NCI-H187 (cell line): ENCODE measurements at places on chromosomes 16 and 17.
A peak's percentile ranks its signal among the peaks of the same experiment; 100 is the strongest.

GRCh38 chr17:42422958-42423712, at the start of gene CAVIN1:
CAVIN1 (minus strand) TSS chr17:42423256; CDS start chr17:42423097, 159 bp downstream.
- DNase-seq: no peak

GRCh38 chr17:68598545-68598961, 2.6 kb downstream of the FAM20A start:
- DNase-seq: no peak

- no peak for DNase-seq
Observed at GRCh38 chr17:1515640-1516387, 598 bp downstream of the INPP5K start.

DNA sequence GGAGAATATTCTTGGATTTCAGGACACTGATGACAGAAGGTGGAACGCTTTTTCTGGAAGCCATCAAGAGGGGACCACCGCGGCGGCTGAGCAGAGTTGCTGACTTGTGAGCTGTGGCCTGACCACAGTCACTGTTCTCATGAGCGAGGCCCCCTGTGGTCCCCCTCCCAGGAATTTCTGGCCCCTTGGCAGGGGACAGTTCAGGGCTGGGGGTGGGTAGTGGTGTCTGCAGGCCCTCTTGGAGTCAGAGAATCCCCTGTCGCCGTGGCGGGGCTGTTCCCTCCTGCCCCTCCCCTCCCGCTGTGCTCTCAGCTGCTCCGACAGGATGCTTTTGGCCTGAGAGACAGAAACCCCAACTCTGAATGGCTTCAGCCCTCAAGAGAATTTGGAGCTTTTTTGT, 292.0 kb downstream of the SEC14L1 start:
- no peak for DNase-seq

DNA sequence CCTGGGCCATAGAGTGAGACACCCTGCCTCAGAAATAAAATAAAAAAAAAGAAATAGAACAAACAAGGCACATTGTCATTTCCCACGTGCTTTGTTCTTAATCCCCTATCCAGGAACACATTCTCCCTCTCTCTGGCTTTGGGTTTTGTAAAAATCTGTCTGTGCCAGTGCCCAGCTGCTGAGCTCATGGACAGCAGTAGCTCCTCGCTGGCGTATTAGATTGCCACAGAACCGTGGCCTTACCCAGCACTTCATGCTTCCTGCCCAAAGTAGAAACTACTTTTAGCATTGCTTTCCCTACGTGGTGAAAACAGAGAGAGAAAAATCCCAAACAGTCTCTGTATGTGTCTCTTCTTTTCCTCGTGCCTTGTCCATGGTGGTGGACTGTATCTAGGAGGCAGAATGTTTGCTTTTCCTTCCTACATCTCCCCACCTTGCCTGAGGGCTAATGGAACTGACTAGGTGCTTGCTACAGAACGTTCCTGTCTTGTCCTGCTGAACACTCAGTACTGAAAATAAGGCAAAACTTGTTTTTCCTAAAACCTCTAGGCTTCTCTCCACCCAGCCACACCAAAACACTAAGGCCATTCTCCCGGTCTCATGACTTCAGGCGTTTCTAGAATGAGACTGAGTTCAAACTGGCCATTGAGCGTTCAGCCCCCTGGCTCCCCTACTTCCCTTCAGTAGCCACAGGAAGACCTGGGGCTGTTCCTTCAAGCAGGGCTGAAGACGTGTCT, 26.1 kb downstream of the MNT start:
- no peak for DNase-seq

DNA sequence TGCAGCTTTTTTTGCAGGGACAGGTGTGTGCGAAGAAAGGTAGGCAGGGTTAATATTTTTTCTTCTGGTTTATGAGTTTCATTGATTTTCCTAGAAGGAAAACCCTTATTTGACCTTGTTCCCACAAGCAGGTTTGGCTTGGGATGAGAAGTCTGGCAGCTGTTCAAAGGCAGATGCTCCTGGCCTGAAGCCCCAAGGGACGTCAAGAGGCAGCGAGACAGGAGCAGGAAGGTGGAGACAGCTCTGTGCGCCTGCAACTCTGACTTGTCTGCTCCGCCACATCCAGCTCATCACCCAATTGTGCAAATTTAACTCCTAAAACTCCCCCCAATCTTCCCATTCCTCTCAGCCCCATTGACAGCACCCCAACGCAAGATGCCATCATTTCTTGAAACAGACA, 136.8 kb upstream of the XYLT1 start:
- peak; percentile 49 for DNase-seq

GRCh38 chr17:46176975-46177374, 16.3 kb downstream of the KANSL1 start:
- DNase-seq: no peak

- no peak for DNase-seq
Observed at GRCh38 chr17:33927732-33928133, 327.4 kb upstream of the CCL2 start.

DNA sequence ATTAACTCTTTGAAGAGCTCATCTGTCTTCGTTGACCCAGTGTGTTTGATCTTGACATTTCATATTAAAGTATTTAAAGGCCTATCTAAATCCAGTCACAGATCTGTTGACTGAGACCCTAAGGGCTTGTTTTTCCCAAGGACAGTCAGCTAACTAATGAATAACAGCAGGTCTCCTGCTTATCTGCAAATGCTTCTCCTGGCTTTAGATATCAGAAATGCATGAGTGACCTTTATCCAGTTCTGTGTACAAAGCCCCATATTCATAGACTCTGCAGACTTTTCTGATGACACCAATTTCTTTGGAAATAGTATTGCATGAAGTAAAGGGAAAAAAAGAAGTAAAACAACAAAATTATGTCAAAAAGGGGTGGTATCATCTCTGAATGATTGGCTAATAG, 70.3 kb downstream of the YPEL2 start:
- no peak for DNase-seq

- no peak for DNase-seq
Observed at GRCh38 chr17:18141210-18141803, 32.8 kb downstream of the MYO15A start.

DNA sequence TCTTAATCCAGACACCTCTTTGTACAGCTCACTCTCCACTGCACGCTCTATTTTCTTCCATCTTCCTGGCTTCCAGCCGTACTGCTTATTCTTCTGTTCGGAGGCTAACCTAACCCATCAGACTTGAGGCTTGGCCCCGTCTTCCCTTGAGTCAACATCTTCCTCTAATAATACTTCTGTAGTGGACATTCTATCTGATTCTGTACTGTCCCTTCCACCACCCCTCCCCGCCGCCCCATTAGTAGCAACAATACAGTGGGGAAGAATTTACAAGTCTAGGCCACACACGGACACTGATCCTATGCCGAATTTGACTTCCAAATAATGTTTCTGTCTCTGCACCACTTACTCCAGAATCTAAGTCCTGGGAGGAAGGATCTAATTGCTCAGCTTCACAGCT, 86.0 kb upstream of the TNRC6A start:
- no peak for DNase-seq

DNA sequence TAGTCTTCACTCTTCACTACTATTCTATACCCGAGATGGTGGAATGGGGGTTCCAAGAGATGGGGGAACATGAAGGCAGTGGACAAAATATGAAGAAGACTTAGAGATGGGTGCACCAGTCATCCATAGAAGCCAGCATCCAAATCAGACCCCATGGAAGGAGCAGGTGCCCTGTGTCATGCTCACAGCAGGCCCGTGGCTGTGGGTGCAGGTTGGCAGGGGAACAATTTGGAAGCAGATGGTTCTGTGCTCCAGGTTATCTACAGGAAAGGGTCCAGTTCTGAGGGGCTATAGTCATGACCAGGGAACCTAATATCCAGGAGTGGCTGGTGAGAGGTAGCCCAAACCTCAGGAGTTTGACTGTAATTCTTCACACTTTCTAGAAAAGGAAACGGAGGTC, 9.6 kb upstream of the LPCAT2 start:
- DNase-seq: no peak

DNA sequence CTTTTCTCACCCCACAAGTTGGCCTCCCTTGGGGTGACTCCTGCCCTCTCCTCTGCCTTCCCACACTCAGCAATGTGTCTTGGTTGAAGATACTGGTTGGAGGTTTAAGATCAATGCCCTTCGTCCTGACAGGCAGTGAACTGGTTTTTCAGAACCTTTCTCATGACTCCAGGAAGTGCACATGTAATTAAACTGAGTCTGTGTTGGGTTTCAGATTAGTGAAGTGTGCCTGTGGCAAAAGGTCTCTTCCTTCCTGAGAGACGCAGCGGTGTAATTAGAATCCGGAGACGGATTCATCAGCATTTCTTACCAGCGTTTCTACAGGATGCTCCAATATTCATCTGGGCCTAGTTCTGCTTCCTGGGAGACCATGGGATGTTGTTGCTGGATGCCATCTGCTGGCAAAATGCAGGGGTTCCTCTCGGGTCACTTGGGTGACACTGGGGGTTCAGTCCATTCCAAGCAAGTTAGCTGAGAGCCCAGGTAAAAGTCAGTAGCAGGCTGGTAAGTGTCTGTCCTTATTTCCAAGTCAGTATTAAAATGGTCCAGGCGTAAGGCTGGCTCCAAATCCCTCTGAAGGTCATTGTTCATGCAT, 233.3 kb downstream of the XYLT1 start:
- no peak for DNase-seq

GRCh38 chr17:17321356-17322025, 18.3 kb downstream of the NT5M start:
- DNase-seq: no peak

DNA sequence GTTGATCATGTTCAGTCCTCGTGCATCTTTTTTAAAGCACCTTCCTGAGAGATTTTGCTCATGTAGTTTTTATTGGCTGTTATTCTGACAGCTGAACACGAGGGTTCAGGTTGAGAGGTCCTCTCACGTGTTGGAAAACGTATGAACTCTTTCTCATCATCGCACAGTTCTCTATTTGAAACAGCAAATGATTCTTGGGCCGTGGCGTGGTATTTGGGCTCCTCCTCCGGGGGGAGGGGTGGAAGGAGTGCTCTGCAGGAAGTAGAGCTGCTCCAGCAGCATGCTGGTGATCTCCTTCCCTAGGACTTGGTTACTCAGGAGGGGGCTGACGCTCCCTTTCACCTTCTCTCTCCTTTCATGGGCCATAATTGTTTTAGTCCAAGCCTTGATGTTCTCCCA, 70.4 kb downstream of the KSR1 start:
- DNase-seq: no peak

DNA sequence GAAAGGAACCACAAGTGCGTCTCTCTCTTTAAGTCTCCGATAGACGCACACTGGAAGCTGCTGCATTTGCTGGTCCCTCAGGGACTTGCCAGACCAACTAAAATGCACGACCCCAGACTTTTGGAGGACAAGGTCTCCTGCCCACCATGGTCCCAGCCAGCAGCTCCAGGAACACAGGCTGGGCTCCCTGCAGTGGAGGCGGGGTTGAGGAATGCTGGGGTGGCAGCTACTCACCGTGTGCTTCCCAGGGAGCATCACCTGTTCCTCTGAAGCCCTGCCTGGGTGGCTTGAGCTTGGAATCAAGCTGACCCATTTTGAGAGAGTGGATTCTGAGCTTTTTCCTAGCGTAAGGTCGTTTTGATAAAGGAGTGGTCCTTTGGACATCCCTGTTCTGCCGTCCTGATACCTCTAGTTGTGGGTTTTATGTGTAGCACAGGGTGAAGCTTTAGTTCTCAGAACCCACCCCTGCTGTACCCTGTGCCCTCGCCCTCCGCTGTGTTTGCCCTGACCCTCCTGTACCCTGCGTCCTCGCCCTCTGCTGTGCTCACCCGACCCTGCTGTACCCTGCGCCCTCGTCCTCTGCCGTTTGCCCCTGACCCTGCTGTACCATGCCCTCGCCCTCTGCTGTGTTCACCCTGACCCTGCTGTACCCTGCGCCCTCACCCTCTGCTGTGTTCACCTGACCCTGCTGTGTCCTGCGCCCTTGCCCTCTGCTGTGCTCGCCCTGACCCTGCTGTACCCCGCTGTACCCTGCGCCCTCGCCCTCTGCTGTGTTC, 11.0 kb downstream of the ZNF276 start:
- DNase-seq: no peak

- DNase-seq: peak; percentile 77
Observed at GRCh38 chr17:79851461-79851817, 12.2 kb upstream of the CBX4 start.

GRCh38 chr16:65574326-65574966, 452.6 kb upstream of the CDH11 start:
- DNase-seq: no peak

DNA sequence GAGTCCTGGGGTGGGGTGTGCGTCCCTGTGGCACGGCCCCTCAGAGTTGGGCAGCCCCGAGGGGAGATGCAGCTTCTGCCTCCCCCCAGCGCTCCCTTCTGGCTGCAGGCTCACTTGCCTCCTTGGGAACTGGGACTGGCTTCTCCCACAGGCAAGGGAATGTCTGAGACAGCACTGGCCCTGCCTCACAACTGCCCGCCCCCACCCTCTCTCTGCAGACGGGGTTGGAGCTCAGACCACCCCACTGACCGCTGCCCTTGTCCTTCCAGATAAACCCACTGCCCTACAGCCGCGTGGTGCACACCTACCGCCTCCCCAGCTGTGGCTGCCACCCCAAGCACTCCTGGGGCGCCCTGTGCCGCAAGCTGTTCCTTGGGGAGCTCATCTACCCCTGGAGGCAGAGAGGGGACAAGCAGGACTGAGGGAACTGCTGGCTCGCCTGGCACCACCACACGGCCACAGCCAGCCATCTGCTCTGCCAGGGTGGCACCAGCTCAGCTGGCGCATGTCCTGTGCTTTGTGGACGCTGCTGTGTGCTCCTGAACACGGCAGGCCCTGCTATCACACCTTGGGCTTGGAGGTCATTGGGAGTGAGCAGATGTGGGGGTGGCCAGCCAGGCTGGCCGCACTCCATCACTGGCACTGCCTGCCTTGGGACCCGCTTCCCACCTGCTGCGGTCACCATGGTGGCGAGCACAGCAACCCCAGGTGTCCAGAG, 7.1 kb upstream of the RAB40C start:
- DNase-seq: no peak

GRCh38 chr16:56941856-56942331, 10.0 kb downstream of the HERPUD1 start:
- DNase-seq: no peak
